AG10803 (cell line): ENCODE measurements at places on chromosomes 12 and 14.
A peak's percentile ranks its signal among the peaks of the same experiment; 100 is the strongest.

GRCh38 chr14:22622255-22622654, 21.9 kb downstream of the OR6J1 start:
- DNase-seq = peak; percentile 43

DNA sequence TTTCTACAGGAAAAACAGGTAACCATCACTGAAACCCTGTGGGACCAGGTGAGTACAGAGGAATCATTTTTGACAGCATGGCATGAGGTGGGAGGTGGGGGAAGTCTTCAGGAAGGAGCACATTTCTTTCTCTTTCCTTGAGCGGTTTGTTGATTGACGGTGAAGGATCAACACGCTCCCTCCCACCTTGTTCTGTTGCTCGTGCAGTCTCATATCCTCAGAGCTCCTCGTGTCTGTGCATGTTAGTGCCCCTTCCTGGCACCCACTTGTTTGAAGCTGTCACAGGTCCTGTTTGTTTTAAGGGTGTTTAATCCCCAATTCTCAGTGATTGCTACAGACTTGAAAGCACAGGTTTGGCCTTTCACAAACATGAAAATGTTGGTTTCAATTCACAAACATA, 4.4 kb downstream of the C12orf54 start:
- DNase-seq = no peak

DNA sequence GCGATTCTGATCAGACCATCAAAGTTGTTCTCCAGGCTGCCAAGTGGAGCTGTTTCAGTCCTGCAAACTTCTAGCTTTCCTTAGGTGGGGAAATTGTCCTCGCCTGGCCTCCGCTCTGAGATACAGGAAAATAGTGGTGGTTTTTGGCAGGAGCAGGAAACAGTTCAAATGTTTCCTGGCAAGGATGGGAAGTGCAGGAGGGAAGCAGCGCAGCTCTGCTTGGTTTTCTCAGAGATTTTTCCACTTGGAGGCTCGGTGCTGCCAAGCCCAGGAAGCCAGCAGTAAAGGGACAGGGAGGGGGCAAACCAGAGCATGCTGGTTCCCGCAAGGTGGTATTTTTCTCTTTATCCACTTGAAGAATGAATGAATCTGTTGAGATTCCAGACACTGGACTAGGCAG, 17.0 kb downstream of the TMEM63C start:
- DNase-seq = no peak

- no peak for DNase-seq
Measured at GRCh38 chr14:86673523-86673969, 1143.6 kb downstream of the FLRT2 start.

GRCh38 chr14:50601394-50601793, 41.4 kb downstream of the ATL1 start:
- DNase-seq = peak; percentile 30

GRCh38 chr12:12297201-12297830, 30.5 kb upstream of the LRP6 start:
- no peak for DNase-seq

DNA sequence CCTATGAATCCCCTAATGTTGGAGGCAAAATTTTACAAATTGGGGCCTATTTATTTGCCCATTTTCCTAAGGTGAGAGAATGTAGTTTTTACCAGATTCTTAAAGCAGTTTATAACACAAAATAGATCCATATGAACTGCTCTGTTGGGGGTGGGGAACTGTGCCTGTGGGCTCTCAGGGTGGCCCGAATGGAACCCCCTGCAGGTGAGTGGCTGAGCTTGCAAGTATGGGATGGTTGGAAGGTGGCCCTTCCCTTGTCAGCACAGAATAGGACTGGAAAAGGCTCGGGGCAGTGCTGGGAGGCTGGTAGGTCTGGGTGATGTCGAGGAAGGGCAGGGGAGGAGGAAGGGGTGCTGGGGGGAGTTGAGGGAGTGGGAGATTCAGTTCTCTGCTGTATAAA, 4.9 kb downstream of the VSX2 start:
- no peak for DNase-seq

DNA sequence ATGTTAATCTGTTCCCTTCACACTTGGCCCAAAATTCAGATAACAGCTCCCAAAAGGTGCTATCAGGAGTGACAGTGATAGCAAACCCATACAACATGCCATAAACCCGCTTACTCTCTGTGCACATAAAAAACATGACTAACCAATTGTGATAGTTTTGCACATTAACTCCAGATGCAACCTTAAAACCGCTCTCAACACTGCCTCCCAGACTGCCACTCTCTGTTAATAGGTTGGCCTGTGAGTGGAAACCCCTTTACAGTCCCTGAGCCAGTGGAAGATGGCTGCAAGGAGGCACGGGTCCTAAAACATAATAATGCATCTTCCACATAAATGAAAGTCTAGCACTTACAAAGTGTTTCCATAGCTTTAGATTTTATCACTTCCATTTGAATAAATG, 12.0 kb upstream of the TMTC1 start:
- DNase-seq = no peak

DNA sequence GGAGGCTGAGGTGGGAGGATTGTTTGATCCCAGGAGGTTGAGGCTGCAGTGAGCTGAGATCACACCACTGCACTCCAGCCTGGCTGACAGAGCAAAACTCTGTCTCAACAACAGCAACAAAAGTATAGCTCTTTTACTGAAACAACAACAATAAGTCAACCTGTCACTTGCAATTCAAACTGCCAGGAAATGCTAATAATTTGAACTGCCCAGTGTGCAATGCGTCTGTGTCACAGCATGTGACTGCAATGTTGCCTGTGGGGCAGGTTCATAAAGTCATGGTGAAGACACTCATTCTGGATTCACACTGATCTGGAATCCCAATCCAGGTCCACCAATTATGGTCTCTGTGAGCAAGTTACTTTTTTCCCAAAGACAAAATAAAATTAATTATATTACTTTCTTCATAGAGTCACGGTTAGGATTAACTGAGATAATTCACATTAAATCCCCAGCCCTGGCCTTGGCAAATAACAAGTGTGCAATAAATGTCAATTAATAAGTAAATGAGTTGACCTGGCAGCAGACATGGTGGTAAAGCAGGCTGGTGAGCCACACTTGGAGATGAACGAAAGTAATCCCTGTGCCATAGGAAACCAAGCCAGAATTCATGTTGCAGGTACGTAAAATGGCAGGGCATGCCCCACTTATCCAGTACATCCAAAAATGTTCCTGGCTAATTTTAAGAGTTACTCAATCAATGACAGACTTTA, 89.1 kb upstream of the CPSF6 start:
- no peak for DNase-seq

DNA sequence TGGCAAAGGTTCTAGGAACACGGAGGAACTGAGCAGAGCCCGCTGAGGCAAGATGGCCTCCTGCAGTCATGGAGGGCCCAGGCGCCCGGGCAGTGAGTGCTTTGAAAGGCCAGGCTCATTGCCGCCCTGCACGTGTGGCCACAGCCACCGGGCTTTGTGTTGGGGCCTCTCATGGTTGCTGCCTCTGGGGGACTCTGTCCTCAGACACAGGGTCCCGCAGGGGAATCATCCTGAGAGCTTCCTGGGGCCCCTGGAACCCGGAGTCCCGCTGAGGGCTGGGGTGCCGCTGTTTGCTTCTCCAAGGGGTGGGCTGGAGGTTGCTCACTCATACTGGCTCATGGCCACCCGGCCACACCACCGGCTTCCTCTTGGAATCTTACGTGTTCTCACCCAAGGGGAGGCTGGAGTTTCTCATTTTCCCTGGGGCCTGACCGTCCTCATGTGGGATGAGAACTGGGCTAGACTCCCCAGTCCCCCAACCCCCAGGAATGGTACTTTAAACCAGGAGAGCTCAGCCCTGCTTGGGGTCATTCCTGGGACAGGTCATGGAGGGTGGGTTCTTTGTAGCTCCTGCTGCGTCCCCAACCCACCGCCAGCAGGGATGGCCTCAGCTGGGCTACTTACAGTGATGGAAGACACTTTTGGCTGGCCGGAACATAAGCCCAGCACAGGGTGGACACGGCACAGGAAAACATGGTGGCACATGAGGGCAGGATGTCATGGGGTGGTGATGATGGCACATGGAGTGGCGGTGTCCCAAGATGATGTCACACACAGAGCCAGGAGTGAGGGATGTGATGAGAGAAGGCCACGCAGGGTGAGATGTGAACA, 21.1 kb upstream of the LRTM2 start:
- no peak for DNase-seq
